Stimulated activated CD4-positive, alpha-beta T cell treated with anti-CD3 and anti-CD28 coated beads, TNF-alpha, amount 100 ng/mL, for 48 hours (primary cell): ENCODE measurements at places on chromosomes 5 and 9.

GRCh38 chr9:120985819-120986222, 59.2 kb upstream of the TRAF1 start:
- DNase-seq = no peak

DNA sequence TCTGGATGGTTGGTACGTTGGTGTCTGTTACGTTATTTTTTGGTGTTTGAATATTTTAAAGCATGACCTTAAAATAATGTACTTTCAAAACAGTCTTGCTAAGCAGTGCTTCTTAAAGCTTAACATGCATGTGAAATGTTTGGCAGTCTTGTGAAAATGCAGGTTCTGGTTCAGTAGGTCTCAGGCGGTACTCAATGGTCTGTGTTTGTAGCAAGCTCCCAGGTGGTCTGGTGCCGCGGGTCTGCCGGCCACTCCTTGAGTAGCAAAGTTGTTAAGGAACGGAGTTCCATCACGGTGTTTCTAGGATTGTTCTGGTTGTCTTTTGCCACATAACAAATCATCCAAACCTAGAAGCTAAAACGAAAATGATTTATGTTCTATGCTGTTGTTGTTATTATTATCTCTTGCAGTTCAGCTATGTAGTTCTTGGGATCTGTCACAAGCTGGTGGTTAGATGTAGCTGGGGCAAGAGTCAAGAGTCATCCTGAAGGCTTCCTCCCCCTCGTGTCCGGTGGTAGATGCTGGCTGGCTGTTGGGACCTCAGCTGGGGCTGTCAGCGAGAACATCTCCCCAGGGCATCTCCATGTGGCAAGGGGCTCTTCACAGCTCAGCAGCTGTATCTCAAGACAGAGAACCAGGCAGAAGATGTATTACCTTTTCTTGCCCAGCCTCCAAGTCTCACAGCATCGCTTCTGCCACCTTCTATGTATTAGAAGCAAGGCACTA, 186.8 kb downstream of the PALM2AKAP2 start:
- no peak for DNase-seq

DNA sequence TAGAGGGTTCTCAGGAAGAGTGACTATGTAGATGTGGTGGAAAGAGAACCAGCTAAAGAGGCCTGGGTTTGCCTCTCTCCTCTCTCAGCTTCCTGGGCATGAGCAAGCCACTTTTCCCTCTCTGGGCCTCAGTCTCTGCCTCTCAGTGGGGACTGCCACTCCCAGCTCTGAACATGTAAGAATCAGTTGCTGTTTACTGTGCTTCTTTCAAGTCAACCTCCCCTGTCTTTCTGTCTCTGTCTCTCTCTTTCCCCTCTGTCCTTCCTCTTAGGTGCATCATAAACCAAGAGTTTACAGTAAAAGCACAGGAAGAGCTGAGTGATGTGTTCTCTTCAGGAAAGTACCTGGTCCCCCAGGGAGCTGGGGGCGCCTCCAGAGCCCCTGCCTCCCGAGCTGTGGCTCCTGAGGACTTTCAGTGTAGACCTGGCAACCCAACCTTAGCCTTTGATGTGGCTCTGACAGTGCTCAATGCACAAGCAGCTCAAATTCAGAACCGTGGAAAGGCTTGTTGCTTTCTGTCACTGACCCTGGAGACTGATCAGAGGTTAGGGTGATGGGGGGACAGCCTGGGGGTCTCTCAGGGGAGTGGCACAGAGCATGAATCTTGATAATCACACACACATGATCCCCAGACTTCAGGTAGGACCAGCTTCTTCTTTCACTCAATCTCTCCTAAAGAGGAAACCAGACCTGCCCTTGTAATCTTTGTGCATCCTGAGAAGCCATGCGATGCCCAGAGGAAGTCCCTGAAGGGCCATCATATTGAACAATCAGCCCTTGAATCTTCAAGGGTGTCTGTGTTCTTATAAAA, 59.4 kb upstream of the TNFSF8 start:
- DNase-seq = peak; percentile 75

GRCh38 chr5:116360008-116360853, 214.4 kb downstream of the SEMA6A start:
- no peak for DNase-seq

DNA sequence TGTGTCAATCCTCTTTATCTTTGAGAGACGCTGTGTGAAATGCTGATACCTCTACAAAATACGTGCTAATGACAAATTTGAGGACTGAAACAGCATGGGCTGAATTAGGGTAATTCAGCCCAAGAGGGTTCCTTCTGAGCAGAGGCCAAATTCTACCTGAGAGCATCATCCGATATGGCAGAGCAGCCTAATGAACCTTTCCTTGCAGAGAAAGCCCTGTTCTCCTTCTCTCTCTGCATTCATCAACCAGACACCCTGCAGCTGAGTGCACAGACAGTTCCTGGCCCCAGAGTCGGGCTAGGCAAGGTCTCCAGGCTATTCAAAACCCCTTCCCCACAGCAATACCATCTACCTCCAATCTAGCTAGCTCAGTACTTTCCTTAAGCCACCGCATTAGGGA, 77.9 kb downstream of the TRIM32 start:
- DNase-seq = no peak

DNA sequence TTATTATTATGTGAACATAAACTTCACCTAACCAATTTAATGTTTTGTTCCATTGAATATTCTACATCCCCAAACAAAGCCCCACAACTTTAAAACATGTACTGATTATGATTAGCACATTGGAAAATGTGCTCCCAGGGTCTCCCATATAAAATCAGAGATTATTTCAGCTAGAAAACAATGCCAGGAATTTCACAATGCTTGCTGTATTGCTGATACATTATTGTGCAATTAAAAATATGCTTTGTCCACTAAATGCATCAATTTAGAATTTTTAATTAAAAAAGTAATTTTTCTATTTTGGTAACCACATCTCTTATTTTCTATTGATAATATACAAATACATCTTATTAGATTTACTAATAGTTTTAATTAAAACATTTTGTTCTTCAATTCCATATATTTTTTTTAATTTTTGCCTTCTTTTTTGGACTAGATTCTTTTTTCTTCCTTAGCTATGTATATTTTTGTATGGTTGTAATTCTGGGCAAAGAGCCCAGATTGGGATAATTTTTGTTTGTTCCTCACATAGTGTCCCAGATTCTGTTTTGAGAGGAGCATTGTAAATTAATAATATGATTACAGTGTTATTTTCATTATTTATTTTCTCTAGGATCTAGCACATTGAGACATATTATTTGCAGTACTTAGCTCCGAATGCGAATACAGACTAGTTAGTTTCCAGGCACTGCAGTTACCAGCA, 241.5 kb upstream of the CDH18 start:
- no peak for DNase-seq

DNA sequence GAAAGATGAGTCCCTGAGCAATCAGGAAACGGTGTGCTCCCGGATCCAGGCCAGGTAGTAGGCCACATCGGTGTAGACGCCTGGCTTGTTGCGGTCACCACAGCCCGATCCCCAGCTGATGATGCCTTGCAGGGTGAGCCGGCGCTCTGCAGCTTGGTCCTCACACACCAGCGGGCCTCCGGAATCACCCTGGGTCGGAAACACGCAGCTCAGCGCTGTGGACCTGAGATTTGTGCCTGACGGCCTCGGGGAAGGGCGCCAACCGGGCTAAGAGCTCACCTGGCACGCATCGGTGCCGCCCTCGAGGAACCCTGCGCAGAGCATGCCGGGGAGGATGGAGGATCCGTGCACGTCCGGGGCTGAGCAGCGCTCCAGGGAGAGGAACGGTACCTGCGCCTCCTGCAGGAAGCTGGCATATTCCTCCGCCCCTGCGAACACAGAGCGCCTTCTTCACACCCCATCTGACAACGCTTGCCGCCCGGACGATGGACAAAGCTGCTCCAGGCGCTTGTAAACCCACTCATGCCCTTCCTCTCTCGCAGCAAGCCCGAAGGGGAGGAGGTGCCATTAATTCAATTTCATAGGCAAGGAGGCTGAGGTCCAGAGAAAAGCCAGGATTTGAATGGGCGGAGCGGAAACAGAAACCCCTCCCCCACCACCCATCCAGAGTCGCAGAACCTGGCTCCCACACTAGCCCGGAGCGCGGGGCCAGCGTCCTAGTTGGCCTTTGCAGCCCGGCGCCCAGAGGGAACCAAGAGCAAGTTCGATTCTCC, 2.0 kb upstream of the PFN3 start:
- peak; percentile 61 for DNase-seq

- DNase-seq = no peak
Measured at GRCh38 chr5:24161559-24161958, 483.2 kb downstream of the CDH10 start.

DNA sequence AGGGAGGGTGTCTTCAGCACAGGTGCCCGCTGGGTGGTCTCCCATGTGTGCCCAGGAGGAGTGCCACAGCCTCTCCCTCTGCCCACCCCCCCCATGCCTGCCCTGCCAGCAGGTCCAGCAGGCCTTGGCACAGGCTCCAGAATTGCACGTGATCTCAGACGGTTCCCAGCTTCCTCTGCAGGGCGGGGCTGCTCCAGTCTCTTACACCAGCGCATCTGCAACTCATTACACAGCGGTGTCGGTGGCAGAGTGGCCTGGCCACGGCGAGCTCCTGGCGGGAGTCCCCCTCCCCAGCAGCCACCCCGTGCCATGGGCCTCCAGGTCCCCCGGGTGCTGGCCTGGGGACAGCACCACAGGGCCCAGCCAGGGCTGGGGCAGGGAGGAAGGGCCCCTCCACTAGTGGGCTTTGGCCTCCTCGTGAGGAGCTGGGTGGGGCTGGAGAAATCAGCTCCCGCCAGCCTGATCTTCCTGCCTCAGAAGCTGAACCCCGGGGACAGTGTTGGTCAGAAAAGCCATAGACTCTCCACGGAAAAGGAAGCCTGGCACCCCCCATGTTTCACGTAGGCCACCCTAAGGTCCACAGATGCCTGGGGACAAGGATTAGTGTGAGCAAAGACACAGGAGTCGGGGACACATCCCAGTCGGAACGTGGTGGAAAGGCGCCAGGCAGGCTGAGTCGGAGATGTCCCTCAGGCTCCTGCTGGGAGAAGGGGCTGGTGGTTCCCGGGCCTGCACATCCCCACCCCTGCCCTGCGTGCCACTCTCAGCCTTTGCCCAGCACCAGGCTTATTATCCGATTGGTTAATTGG, 40.2 kb downstream of the RXRA start:
- DNase-seq = no peak

- DNase-seq = no peak
Measured at GRCh38 chr9:76001459-76001858, 111.0 kb downstream of the PCSK5 start.

DNA sequence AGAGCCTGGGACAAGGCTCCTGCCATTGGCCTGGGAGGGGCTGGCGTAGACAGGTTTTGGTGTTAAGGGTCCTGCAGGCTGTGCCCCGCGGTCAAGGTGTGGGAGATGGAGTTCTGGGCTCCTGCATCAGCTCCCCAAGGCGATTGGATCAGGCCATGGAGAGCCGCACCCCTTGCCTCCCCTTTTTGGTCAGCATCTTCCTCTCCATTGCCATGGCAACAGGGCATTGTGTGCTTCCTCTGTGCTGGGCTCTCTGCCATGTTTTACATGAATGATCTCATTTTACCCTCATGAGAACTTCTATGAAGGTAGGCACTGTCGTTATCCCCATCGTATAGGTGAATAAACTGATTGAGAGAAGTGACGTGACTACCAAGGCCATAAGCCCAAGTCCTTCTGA, 344.3 kb upstream of the CLINT1 start:
- DNase-seq = no peak

- DNase-seq = no peak
Measured at GRCh38 chr9:13721481-13722235, 442.2 kb upstream of the MPDZ start.

- no peak for DNase-seq
Measured at GRCh38 chr9:123488722-123489321, 132.8 kb downstream of the CRB2 start.

DNA sequence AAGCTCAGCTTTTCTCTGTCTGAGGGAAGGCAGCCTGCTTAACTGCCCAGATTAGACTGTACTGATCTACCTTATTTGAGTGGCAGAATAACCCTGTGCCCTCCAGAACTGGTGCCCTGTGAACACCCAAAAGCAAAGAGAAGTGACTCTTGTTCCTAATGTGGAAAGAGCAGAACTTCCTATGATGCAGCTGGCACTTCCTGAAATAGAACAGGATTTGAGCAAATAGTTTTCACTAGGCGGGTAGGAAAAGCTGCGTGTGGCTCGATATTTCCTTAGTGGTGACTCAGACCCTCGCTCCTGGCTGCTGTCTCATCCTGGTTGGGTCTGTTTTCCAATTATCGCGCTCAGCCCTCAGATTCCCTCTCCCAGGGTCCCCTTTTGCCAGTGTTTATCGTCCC, 89.9 kb downstream of the SH3TC2 start:
- DNase-seq = no peak

DNA sequence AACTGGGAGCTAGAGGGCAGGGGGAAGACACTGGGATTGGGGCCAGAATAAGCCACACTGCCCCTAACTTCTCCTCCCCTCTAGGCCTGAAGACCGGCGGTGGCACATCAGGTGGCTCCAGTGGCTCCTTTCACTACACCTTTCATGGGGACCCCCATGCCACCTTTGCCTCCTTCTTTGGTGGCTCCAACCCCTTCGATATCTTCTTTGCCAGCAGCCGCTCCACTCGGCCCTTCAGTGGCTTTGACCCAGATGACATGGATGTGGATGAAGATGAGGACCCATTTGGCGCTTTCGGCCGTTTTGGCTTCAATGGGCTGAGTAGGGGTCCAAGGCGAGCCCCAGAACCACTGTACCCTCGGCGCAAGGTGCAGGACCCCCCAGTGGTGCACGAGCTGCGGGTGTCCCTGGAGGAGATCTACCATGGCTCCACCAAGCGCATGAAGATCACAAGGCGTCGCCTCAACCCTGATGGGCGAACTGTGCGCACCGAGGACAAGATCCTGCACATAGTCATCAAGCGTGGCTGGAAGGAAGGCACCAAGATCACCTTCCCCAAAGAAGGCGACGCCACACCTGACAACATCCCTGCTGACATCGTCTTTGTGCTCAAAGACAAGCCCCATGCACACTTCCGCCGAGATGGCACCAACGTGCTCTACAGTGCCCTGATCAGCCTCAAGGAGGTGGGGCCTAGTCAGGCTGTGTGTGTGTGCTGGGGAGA, 6.8 kb downstream of the DNAJB5 start:
- no peak for DNase-seq

GRCh38 chr5:40355181-40355580, 324.5 kb upstream of the PTGER4 start:
- DNase-seq = no peak

GRCh38 chr5:17079562-17079961, 137.9 kb upstream of the BASP1 start:
- no peak for DNase-seq

DNA sequence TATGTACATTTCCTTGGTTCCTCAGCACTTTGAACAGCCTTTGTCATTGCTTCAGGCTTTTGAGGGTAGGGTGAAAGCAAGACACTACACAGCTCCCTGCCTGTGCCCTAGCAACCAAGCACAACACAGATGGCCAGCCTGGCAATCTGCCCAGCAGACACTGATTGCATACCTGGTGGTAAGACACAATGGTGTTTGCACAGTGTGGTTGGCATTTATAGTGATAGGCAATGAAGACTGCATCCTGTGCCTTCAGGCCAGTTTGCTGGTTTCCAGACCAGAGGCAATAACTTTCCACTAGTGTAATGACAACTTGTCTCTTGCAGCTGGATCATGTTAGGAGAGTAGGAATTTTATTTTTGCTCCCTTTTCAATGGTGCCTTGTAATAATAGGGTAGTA, 144.5 kb upstream of the TNC start:
- no peak for DNase-seq

GRCh38 chr9:138038244-138038671, 160.7 kb downstream of the CACNA1B start:
- no peak for DNase-seq

- no peak for DNase-seq
Measured at GRCh38 chr5:14237317-14238086, 94.4 kb downstream of the TRIO start.

GRCh38 chr5:88119535-88120125, 149.0 kb downstream of the TMEM161B start:
- no peak for DNase-seq
